ENCODE measurements at places on chromosomes 1 and 21. TPM values are rescaled to one million over a fixed set of nuclear protein-coding genes. Genes with fewer than 3 reads are reported as not detected.

Gene AKR7A3
- total RNA-seq: not detected

Gene AK5
- total RNA-seq: 10.9 TPM

Gene PPM1J
- 2.4 TPM for total RNA-seq

Gene IFI44
- 155 TPM for total RNA-seq

Gene TTC34
- total RNA-seq: not detected

DNA sequence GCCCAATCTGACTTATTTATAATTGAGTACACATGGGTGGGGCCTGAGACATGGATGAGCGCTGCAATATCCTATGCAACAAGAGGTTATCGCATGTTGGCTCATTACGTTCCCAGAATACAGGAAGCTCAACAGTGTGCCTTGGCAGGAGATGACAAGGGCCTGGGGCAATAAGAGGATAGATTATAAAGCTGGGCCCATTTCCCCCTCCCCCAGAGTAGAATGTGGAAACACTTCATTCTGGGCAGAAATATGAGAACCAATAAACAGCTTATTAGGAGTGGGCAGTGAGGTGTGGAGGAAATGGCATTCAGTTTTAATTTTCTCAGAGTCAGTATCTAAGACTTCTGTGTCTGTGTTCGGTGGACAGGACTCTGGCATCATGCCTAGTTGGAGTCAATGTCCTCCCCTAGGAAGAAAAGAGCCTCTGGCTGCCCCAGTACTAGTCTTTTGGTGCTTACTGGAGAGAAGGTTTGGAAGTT lies 92.8 kb downstream of the PIK3R3 start:
- no peak for DNase-seq

- DNase-seq: no peak
These were observed 6.2 kb downstream of the AHDC1 start for GRCh38 chr1:27597516-27598294.

GRCh38 chr1:56547977-56548376 lies 31.4 kb downstream of the PLPP3 start:
- no peak for DNase-seq

- no peak for DNase-seq
These were observed 252.6 kb downstream of the RHOU start for GRCh38 chr1:228987736-228988506.

- no peak for DNase-seq
These were observed 14.6 kb upstream of the UMODL1 start for GRCh38 chr21:42056468-42056867.

DNA sequence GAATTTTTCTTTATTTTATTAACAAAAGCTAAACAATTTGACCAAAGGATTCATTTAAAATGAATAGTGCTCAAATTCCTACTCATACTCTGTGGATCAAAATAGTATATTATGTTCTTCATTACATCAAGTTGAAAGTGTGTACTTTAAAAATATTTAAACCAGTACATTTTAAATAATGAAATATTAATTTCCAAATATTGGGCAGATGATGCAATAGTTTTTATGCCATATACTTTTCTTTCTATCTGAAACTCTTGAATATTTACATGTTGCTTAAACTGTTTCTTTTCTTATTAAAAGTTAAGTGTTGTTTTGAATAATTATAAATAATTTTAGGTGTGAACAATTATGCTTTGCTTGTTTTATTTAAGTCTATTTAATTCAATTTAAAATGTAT lies 144.7 kb upstream of the TMPRSS15 start:
- no peak for DNase-seq

DNA sequence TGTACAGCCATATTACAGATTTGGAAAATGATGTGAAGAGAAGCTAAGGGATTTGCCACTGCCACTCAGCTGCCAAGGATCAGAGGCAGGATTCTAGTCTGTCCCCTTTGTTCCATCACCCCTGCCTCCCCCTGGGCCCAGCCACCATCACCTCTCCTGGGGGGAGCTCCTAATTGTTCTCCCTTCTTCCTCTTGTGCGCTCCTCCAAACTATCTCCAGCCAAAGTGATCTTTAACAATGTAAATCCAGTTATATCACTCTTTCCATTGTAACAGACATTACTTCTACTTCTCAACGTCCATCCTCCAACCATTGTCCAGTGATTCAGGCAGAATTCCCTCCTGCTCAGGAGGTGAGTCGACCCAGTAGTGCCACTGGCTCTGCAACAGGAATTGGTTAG lies 164.1 kb downstream of the PLPP3 start:
- DNase-seq: no peak

DNA sequence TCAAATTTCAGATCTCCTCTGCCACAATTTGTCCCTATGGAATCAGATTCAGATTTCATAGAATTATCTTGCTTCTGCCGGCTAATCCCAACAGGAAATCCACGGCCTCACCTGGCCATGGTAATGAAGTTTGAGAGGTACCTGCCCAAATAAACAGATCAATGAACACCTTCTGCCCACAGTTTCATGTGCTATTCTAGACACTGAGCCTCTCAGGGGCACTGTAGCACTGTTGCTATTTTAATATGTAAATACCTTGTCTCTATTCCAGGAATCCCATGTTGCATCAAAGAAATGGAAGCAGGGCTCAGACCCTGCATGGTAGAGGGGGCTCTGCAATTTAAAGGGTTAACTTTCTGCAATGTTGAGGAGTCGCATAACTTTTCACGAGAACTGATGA lies 593.1 kb downstream of the PTBP2 start:
- DNase-seq: no peak

DNA sequence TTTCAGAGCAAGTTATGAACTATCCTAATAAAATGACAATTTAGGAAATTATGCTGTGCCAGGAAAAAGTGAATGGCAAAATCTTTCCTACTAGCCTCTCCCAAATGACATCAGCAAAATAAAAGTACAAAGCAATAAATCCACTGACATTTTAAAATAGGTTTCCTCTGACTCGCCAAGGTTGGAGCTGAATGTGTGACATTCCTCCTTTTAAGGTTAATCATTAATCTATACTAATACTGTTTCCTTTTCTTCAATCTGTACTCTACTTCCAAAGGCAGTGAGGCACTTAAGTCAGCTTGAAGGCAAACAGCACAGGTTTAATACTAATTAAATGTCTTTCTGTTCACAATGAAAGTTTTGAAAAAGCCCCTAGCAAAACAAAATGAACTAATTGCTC lies 15.7 kb downstream of the RNF19B start:
- DNase-seq: no peak

GRCh38 chr21:32956061-32956656 lies 69.6 kb upstream of the OLIG2 start:
- no peak for DNase-seq
